Osteoblast (primary cell): ENCODE measurements at places on chromosomes 3 and 15.

DNA sequence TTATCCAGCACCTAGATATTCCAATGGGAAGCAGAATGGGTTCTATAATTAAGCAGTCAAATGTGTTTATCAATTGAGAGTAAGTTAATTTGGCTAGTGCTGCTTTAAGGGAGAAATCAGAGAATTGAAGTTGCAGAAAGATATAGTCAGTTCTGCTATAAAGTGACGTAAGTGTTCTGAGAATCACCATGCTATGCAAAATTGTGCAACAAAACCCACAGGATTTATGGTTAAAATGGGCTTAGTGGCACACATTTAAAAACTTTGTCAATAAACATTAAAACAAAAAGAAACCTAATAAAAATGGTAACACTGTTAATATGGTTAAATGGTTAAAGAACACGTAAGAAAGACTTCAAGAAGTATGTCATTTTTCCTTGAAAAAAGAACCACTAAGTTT lies 74.5 kb downstream of the TMEM108 start:
- DNase-seq = no peak
- H3K27me3 ChIP-seq = no peaks in the 10 kb centered on the region
- no peak overlapping the region for H3K4me3 ChIP-seq

GRCh38 chr15:81372575-81372974 lies 1.4 kb downstream of the TMC3 start:
- H3K36me3 ChIP-seq = no peaks in the 10 kb centered on the region
- H3K4me3 ChIP-seq = no peak overlapping the region
- H3K4me1 ChIP-seq = no peaks in the 10 kb centered on the region
- H3K27me3 ChIP-seq = peaks cover 4% of the 10 kb centered on the region
- H3K27ac ChIP-seq = no peak overlapping the region
- no peak for DNase-seq

GRCh38 chr3:108088146-108088545 lies 2.7 kb downstream of the CD47 start:
- no peak overlapping the region for H3K27ac ChIP-seq
- H3K36me3 ChIP-seq = no peaks in the 10 kb centered on the region
- peaks cover 19% of the 10 kb centered on the region for H3K4me1 ChIP-seq
- H3K4me3 ChIP-seq = no peak overlapping the region
- no peak for DNase-seq

GRCh38 chr3:172750069-172750367 lies 508 bp upstream of the ECT2 start:
- H3K27ac ChIP-seq = peak overlapping the region; percentile 99
- H3K4me3 ChIP-seq = peak overlapping the region; percentile 94
- no peaks in the 10 kb centered on the region for H3K27me3 ChIP-seq
- no peak for DNase-seq

DNA sequence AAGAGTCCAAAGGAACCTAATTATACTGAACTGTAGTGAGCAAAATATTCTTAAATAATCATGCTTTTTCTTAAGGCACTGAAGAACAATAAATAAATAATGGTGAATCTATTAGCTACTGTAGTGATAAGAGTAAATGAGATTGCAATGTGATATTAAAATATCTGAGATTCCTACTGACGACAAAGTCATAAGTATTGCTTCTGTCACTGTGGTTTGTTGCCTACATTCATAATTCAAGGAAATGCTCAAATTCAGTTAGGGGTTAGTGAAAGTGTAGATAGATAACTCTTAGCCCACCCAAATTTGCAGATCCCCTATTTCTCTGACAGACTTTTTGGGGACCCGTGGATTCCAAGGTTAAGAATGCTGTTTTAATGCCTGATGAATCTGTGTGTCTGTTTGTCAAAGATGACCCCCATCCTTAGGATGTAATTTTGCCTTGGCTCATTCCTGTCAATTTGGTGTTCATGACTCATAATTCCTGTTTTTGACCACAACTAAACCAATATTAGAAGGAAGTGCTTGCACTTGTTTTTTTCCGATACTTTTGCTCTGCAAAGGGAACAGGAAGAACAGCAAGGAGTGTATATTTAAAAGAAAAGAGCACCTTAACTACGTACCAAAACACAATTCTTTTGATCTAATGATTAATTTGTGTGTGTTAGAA lies 86.7 kb downstream of the MAGI1 start:
- peaks cover 70% of the 10 kb centered on the region for H3K4me1 ChIP-seq
- H3K36me3 ChIP-seq = no peaks in the 10 kb centered on the region
- H3K27ac ChIP-seq = peak overlapping the region; percentile 59
- H3K27me3 ChIP-seq = no peaks in the 10 kb centered on the region
- peak; percentile 64 for DNase-seq

GRCh38 chr3:13879946-13880810 lies at the start of gene WNT7A:
Gene WNT7A, minus strand, starts transcription at chr3:13880071. Its CDS starts 255 bp downstream, at chr3:13879816.
- no peaks in the 10 kb centered on the region for H3K36me3 ChIP-seq
- H3K27ac ChIP-seq = no peak within 1 kb of the TSS
- no peak within 1 kb of the TSS for H3K4me3 ChIP-seq
- peaks cover 47% of the 10 kb centered on the region for H3K27me3 ChIP-seq
- peak; percentile 95 for DNase-seq
